ENCODE measurements at places on chromosomes 5 and 9.

- no peak for DNase-seq
Measured at GRCh38 chr5:116572350-116573278, 2.0 kb downstream of the SEMA6A start.

DNA sequence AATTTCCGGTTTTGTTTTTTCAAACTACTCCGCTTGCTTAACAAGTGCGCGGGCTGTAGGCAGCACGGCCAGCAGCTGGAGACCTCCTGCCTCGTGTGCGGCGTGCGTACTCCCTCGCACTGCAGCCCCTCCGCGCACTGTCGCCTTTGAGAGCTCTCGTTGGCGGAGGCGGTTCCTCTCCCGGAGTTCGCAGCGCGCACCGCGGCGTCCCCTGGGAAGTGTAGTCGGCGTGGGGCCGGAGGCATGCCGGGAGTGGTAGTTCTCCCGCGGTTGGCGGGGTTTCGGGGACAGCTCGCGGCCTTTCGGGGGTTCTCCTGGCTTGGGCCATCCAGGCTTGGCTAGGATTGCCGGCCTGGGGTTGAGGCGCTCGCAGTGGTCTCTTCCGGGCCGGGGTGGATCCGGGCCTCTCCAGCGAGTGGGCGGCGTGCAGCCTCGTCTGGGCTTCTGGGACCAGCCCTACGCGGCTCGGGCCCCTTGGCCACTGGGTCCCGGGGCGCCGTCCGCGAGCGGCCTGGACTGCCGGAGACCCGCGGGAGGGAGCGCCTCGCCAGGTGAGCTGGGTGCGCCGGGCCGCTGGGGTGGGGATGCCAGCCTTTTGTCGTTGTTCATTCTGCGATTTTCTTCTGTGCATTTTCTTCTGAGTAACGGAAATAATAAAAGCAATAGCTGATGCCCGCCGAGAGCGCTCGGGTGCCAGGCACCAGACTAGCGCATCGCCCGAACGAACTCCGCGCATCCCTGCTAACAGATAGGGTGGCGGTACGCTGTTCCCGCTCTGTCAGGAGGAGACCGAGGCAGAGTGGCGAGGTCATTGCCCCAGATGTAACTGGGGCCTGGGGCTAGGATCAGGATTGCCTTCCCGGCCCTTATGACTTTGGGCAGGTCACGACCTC lies at the start of gene ZNF354C:
TSS of gene ZNF354C (plus strand) at position 258 of the 893 bp plus-strand sequence. CDS start 1,696 bp downstream, outside the sequence.
- DNase-seq = peak; percentile 65

GRCh38 chr9:138020120-138020794 lies 142.7 kb downstream of the CACNA1B start:
- DNase-seq = no peak

DNA sequence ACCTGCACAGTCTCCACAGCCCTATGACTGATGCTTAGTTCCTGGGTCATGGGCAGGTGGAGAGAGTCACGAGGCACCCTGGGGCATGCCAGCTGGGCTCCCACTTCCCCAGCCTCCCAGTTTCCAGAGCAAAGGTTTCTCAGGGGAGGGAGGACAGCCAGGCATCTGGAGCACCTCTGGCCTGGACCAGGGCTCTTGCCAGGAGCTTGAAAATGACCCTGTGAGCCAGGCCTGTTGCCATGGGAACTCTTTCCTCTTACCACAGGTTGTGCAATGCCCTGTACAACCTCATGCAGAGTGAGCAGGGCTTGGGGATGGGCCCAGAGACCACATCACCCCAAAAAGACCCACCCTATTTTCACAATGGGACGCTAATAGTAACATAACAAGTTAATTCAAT lies 113.1 kb downstream of the PSD2 start:
- DNase-seq = no peak

DNA sequence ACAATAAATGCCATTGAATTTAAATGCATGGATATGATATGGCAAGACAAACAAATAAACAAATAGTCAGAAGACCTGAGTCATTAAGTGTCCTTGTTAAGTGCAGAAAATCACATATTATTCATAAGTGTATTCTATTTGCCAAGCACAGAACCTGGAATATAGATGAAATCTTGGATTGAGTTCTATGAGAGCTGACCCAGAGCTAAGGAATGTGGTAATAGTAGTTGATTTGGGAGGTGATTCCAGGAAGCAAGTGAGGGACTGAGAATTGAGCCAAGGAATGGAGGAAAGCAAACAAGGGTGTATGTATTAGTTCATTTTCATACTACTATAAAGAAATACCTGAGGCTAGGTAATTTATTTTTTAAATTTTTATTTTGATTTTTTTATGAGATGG lies 208.9 kb downstream of the TRIM32 start:
- DNase-seq = no peak

DNA sequence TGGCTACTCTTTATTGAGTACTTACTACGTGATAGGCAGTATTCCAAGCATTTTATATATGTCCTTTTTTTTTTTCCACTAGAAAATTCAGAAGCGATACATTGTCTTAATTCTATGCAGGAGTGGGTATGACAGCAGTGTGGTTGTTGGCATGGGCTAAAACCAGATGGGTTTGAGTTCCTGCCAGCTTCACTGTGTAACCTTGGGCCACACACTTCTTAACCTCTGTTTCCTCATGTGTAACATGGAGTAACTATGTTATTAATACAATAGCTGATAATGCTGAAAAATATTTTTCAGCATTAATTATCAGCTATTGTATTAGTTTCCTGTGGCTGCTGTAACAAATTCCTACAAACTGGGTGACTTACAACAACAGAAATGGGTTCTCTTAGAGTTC lies 12.0 kb downstream of the SNX18 start:
- no peak for DNase-seq

DNA sequence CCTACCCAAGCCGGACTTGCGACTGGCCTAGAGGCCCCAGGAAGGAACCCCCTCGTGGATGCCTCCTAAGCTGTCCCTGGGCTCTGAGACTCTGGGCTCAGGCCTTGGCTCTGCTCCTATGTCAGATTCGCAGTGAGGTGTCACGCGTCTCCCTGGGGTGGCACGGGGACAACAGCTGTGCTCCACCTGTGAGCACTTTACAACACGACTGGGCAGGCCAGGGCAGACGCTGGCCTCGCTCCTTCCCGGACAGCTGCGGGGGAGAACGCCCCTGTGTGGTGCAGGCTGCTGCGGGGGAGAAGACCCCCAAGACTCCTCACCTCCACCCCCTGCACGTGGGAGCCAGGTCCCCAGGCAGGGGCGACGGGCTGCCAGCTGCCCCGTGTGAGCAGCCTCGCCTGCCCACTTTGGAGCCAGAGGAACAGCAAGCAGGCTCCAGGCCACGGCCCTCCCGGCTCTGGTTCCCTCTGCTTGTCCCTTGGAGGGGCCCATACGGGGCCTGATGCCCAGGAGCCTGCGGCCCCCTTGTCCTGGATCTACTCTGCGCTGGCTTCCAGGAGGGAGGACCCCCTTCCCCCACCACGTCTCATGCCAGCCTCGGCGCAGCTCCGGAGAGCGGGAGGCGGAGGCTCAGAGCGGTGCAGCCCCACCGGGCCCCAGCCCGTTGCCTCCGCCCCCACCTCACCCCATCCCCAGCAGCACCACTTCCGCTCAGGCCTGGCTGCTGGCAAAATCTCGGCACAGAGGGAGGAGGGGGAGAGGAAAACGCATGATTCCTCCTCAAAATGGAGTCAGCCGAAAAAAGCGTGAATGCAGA lies 36.0 kb downstream of the SARDH start:
- DNase-seq = no peak

DNA sequence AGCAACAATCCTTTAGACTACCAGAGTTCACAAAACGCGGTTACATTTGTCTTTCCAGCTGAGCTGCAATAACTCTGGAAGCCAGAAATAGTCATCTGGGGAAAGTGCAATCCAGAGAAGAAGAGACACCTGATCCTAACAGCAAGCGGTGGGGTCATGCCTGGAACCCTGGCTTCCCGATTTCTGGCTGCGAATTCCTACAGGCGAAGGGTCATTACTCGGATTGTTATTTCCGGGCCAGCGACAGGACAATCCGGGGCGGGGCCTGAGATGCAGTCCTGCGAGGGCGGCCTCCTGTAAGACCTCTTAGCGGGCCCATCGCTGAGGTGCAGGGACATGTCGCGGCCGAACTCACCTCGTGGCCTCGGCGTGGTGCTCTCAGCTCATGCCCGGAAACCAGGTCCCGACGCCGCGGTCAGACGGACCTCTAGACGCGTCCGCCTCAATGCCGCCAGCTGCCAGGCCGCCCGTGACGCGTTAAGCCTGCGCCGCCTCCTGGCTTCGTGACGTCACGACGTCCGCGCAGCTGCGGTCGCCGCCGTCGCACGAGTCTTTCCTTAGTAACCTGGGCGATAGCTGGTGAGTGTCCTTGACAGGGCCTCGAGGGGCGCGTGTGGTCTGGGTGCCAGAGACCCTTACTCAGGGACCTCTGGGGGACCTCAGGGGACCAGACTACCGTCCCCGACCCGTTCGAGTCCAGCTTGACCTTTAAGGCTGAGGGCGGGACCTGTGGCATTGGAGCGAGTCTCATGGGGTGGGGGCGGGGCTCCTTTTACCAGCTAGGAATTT lies at the start of the genes MRRF and RBM18:
TSS of gene MRRF (plus strand) at position 523 of the 789 bp plus-strand sequence. CDS start 6,010 bp downstream, outside the sequence.
TSS of gene RBM18 (minus strand) at position 481 of the 789 bp plus-strand sequence. CDS start 3,348 bp downstream, outside the sequence.
- DNase-seq = peak; percentile 53

GRCh38 chr9:134067904-134068743 lies at the start of gene BRD3:
BRD3 (minus strand) TSS chr9:134068026; CDS start chr9:134053477, 14,549 bp downstream.
- peak; percentile 64 for DNase-seq

- DNase-seq = no peak
Measured at GRCh38 chr9:8268881-8269280, 469.3 kb upstream of the DMAC1 start.

DNA sequence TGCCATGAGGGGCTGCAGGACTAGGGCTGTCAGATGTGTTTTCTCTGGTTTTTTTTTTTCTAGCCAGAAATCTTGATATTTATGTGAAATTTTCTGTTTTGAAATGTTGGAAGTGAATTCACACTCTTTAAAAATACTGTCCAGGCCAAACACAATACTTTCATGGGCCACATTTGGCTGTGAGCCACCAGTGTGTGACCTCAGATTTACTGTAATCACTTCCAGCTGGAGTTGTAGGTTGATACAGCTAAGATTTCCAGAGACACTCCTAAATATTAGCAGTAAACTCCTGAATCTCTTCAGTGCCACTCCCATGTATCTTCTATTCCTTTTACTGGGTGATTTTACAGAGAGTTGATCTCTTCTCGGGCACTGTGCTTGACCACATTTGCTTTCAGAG lies 92.2 kb upstream of the CKMT2 start:
- no peak for DNase-seq

DNA sequence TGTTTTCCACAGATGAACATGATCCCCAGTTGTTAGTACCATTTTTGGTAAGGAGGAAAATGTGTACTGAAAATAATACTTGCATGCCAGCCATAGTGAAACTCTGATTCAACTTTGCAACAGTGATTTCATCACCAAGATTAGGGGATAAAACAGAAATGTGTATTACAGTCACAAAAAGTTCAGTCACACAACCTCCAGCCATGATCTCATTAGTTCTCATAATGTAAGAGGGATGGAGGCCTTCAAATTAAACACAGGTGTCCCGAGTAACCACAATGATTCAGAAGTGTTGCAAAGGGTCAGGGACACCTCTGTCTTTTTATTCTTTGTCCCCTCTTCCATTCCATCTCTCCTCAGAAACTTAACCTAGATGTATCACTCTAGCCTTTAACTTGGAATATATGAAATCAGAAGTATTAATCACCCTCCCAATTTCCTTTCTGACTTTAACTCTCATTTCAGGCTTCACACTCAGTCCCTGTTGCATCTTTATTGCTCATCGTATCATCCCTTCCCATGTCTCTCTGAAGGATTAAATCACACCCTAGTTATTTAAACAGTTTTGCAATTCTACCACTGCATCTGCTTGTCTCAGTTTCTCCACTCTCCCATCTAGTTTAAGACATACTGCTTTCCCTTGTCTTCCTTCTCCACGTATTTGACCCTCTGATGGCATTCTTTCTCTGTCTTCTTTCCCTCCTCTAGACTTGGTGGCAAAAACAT lies 291.2 kb downstream of the ADAMTS6 start:
- DNase-seq = no peak

DNA sequence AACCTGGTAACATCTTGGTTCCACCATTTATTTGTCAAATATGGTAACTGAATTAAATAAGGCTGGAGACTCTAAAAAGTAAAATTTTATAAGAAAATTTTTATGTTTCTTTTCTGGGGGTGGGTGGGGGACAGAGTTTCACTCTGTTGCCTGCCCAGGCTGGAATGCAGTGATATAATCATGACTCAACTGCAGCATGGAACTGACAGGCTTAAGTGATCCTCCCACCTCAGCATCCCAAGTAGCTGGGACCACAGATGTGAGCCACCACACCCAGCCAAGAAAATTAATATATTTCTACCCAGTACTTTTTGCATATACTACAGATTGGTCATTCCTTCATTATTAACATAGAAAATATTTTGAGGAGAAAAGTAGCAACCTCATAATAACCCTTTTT lies 216.9 kb downstream of the DEPDC1B start:
- no peak for DNase-seq

DNA sequence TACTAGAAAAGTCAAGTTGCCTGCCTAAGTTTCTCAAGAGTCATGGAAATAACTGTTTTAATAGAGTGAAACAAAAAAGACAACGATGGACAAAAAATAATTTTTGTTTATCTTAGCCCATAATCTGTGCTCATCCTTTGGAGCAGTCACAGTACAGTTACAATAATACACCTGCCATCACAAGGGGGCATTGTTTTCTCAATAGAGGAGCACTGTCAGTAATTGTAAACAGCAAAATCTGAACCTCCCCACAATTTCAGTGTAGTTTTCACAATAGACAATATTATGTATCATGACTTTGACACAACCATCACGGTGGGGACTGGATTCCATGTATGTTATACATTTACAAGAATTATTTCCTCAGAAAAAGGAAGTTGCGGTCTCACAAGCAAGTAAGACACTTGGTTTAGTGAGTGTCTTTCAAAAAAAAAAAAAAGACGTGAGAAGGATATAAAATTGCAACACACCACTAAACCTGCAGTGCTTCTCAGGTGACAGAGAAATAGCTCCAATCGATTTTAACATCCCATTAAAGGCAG lies 586.3 kb downstream of the PTPRD start:
- DNase-seq = no peak

GRCh38 chr5:13478831-13479465 lies 465.5 kb downstream of the DNAH5 start:
- DNase-seq = peak; percentile 82

- DNase-seq = no peak
Measured at GRCh38 chr5:3352711-3353110, 242.9 kb upstream of the IRX1 start.

DNA sequence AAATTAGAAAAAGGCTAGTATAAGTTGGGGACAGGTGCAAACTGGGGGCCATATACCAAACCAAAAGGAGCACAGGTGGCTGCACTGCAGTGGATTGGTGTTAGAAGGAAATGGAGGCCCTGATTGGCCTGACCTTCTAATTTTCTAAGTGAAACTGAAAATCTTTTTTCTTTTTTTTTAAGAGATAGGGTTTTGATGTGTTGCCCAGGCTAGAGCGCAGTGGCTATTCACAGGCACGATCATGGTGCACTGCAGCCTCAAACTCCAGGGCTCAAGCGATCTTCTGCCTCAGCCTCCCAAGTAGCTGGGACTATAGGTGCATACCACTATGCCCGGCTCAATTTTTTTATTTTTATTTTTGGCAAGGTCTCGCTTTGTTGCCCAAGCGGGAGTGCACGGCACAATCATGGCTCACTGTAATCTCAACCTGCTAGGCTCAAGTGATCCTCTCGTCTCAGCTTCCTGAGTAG lies 9.8 kb upstream of the CCDC69 start:
- DNase-seq = no peak
